Gastrocnemius medialis (tissue), 4 donors: ENCODE measurements at places on chromosomes 2 and 18.
A peak's percentile ranks its signal among the peaks of the same experiment; 100 is the strongest.

DNA sequence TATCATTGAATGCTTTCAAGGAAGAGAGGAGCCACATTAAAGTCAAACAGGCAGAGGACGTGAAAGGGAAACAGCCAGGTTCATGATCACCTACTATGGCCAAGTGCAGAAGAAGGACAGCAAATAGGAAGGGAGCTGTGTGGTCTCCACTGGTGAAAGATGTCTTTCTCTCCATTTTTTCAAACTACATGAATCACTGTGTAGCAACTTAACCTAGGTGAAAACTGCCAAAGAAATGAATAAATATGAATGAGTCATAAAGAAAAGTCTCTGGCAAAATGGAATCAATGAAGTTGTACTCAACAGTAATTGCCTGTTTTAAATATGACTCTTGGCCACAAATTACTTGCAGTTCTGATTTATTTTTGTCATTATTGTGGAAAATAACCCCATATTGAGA is 452.6 kb upstream of the PKDCC start:
- no peak for DNase-seq

GRCh38 chr2:54601339-54601738 is 122.1 kb upstream of the EML6 start:
- no peak for DNase-seq

- no peak for DNase-seq
Observed at GRCh38 chr2:46042711-46043110, 254.5 kb upstream of the EPAS1 start.

GRCh38 chr2:25410370-25410769 is 68.6 kb upstream of the DNMT3A start:
- no peak for DNase-seq

- DNase-seq, result no peak
Observed at GRCh38 chr2:191760655-191761262, 82.8 kb downstream of the NABP1 start.

GRCh38 chr2:45040786-45041185 is 31.5 kb upstream of the SIX2 start:
- no peak for DNase-seq

- no peak for DNase-seq
Observed at GRCh38 chr18:25449046-25449445, 97.1 kb upstream of the ZNF521 start.

DNA sequence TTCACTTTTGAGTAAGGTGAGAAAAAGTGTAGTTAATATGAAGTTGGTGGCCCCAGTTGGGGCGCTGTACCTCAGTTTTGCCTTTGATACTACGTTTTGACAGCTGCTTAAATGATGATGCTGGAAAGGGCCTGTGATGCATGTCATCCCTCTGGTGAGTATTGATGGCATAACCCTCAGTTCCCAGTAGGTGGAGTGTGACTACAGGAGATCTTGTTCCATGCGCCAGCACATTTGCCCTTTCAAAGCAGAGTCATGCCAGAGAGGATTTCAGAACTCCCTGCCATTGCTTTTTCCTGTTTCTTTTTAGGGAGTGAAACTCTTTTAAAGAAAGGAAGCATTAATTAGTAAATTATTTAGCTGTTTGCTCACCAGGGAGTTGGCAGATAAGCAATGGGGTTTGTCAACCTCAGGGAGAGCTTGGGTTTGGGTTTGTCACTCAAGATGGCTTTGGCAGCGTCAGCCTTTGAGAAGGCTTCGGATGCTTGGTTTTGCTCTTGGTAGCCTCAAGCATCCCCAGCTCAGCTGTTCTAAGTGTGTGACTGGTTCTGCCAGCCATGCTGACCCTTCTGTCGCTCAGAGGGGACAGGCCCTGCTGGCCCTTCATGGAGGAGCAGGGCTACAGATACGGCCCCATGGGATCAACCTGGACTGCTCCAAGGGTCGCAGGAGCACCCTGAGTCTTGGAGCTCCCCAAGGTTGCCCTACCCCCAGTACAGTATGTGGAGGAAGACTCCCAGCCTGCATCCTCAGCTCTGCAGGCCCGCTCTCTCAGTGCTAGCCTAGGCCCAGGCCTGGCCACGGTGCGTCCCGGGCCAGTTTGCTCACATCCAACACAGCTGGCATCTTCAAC is 29.1 kb downstream of the ARMC9 start:
- DNase-seq, result peak; percentile 54

GRCh38 chr18:62536005-62536404 is 13.2 kb downstream of the ZCCHC2 start:
- DNase-seq, result no peak

DNA sequence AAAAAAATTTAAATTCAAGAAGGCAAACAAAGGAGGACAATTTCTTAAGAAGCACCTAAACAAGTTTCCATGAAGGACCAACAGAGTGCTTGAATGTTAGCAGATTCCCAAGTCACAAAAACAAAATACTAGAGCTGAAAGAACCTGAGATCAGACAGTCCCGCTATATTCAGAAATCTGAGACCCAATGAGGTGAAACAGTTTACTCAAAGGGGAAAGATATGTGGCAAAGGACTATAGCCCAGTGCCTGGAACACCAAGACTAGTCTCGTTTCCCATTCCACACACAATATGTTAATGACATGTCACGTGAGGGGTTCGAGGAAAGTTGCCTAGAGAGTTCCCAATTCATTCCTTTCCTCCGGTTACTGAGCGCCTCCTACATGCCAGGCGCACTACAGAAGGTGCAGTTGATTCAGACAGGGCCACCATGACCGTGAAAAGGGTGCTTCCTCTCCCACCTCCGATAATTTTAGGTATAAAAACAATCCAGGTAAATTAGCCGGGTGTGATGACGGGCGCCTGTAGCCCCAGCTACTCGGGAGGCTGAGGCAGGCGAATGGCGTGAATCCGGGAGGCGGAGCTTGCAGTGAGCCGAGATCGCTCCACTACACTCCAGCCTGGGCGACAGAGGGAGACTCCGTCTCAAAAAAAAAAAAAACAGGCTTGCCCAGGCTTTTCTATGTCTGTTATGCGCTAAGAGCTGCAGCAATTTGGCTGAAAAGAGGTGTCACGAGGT is 617 bp downstream of the SRBD1 start:
- peak; percentile 19 for DNase-seq

DNA sequence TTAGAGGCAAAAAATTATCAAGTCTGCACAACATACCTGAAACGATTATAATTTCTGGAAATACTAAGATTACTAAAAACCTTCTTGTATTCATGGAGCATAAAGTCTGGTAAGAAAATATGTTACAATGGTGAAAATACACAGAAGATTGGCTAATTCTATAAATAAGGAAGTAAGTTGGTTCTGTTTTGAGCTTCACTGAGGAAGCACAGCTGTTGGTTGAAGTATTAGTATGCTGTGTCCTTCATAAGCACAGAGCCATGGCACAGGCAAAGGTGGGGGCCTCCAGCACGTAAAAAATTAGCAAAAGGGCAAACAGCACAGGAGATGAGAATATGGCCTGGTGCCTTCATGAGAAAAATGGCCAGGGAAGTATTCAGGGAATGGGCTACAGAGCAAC is 40.4 kb upstream of the ANKRD62 start:
- no peak for DNase-seq

DNA sequence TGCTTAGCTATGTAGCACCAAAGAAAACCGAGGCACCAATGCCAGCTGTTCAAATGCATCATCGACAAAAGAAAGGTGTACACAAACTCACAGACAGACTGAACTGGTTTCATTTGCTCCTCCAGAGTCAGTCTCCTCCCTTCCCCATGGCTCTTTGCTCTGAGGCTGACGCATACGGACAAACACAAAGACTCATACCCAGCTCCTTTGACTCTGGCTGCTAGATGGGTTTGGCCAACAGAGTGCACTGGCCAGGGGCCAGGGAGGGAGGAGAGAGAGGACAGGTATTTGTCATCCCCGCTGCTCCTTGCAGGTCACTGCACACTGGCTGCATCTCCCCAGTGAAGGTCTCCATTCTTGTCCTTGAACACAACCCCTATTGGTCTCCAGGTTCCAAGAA is 40.7 kb downstream of the DNER start:
- no peak for DNase-seq

DNA sequence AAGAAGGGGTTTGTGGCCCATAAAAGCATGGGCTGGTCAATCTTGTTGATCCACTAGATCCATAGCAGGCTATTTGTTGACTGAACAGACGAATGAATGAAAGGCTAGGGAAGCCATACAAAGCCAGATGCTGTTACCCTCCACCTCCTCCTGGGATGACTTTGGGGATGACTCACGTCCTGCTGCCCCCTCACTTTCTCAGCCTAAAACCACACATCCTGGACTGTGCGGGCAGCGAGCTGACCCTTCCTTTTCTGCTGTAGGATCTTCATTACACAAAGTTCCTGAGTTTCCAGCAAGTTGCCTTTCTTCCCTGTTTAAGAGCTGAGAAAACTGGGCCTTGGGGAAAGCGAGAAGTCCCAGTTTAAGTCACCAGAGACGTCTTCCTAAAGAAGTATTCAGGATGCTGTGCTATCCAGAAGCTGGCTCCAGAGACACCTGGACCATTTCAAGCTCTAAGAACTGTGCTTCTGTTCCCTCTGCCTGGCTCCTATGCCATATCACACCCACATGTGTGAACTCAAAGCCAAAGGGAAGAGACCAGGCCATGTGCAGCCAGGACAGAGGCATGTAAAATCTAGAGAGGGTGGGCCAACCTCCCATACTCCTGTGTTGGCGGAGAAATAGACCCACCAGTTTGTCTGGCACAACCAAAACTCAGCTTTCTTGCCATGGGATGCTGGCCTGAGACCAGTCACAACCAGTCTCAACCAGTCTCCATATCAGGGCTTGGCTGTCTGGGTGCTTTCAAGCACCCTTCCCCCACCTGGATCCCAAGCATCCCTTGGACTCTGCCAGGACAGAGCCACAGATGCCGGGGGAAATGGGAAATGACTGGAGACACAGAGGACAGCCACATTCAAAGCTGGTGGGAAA is 4.7 kb upstream of the SLC20A1 start:
- no peak for DNase-seq

DNA sequence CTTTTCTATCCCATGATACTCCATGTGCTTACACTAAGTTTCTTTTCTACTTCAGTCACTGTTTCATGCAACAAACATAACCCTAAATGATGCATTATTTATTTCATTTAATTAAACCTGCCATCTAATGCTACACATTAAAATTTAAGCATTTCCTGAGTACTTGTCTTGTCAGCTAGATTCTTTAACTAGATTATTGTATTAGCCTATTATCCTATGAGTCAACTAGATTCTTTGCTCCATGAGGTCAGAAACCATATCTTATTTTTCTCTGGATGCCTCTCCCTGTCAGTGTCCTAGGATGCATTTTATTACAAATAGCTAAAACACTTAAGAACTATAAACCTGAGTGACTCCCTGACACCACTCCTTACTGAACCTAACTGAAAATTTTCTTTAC is 652.4 kb downstream of the SLC4A3 start:
- no peak for DNase-seq

GRCh38 chr2:239240414-239240881 is 160.4 kb downstream of the HDAC4 start:
- peak; percentile 95 for DNase-seq

GRCh38 chr2:68734176-68734575 is 435 bp upstream of the ARHGAP25 start:
- no peak for DNase-seq

DNA sequence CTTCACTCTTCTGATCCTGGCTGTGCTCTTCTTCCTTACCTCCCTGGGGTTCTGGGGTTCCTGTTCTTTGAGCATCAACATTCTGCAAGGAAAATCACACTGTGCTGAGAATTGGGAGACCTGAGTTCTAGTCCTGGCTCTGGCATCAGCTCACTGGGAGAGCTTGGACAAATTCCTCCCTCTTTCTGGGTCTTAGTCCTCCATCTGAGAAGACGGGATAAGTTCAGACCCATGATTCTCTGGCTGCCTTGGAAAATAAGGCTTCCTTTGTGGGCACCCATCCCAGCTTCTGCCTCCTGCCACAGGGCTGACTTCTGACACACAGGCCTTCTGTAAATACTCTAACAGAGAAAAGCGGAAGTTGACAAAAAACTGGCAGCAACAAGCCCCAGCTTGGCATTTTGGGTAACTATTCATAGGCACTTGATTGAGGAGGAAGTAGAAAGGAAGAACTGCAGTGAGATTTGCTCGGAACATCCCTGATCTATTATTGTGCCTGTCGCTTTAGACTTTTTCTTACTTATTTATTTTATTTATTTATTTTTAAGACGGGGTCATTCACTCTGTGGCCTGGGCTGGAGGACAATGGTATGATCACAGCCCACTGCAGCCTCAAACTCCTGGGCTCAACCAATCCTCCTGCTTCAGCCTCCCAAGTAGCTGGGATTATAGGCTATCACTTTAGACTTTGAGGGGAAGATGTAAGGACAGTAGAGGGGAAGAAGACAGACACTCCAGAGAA is 7.9 kb downstream of the PCBP1 start:
- DNase-seq, result peak; percentile 43

DNA sequence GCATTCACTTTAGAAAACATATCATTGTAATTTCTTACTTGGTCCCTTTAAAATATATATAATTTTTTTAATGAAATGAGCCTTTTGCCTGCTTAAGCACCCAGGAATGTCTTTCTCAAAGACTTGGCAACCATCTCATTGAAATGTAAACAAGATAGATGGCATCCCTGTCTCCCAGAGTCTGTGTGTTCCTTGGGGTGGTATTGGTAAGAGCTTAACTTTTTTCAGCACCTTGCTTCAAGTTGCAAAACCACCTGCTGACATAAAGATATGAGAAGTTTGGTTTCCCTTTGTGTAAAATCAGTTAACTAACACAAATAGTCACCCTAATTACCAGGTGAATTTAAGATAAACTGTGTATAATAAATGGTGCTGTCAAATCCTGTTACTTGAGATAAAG is 266.9 kb downstream of the DSC3 start:
- DNase-seq, result no peak

DNA sequence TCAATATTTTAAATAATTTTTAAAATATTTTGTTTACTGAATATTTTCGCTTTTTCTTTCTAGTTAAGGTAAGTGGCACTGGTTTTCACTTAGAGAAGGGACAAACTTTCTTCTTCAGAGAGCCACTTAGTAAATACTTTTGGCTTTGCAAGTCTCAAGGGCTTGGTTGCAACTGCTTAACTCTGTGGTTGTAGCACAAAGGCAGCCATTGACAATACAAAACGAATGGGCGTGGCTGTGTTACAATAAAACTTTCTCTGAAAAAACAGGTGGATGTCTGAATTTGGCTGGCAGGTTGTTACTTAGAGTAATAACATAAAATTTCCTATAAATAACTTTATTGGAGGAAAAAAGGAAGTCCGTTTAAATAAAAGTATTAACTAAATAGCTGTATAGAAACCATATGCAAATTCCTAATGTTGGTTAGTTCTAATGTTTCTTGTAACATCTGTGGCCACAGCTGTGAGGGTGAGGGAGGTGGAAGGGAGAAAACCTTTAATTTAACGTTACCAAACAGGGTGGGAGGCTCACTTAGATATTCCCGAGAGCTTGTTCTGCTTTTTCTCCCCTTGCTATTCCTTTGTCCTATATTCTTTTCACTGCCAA is 62.4 kb upstream of the TNP1 start:
- no peak for DNase-seq
